ENCODE measurements at places on chromosomes 2 and 18.
A peak's percentile ranks its signal among the peaks of the same experiment; 100 is the strongest.

GRCh38 chr2:219182331-219183150 is 4.5 kb downstream of the RETREG2 start:
- DNase-seq: no peak

DNA sequence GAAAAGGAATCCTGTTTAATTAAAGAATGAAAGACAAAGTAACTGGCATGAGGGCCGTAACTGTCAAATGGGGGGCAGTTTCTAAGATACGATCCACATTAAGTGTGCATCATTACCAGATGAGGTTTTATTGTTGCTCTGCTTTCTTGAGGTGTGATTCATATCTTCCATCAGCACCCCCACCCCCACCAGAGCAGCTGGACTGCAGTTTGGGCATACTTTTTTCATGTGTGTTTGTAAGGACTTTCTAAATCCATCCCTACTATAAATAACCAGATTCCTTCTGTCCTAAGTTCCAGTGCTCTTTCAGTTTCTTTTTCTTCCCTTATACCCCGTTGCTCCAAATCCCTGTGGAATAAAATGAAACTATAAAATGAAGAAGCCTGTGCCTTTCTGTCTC is 142.1 kb downstream of the CDCA7 start:
- DNase-seq: no peak

- DNase-seq: no peak
These were observed 4.0 kb upstream of the SPP2 start for GRCh38 chr2:234046521-234046920.

DNA sequence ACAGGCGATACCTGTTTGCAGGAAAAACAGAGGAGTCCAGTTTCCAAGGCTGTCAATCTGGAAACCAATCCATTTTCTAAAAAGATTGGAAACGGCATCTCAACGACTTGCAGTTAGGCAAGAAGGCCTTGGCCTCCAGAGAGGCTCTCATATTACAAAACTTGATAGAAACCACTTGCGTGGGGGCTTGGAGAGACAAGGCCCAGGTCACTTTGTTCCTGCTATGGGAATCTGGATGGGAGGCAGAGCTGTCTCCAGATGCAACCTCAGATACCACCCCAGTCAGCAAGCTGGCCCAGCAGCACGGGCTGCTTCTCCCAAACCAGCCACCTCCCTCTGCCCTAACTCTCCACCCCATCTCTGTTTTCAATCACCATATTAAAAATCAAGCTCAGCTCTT is 298.8 kb downstream of the TNS1 start:
- DNase-seq: no peak

DNA sequence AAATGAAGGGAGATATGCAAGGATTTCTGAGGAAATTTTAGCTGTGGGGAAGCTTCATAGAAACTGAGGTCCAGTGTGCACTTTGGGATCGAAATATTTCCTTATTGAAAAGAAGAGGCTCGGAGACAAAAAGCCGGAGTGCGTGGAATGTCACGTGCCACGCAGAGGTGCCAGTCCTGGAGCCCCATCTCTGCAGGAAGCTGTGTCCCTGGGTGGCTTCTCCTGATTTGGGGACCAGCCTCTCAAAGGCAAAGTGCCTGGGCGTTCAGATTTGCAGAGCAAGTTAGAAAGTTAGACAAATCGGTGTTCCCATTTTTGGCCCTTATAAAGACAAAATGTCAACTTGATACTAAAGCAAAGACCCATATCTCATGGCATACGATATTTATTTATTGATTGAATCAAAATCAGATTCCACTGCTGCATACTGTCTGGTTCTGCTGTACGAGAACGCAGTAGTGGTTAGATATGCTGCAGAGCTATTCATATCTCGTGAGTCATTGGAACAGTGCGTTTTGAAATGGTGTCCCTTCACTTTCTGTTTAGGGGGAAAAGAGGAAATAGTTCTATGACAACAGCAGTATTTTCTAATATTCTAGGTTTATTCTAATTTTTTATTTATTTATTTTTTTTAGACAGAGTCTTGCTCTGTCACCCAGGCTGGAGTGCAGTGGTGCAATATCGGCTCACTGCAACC is 9.1 kb upstream of the ATG16L1 start:
- DNase-seq: no peak

DNA sequence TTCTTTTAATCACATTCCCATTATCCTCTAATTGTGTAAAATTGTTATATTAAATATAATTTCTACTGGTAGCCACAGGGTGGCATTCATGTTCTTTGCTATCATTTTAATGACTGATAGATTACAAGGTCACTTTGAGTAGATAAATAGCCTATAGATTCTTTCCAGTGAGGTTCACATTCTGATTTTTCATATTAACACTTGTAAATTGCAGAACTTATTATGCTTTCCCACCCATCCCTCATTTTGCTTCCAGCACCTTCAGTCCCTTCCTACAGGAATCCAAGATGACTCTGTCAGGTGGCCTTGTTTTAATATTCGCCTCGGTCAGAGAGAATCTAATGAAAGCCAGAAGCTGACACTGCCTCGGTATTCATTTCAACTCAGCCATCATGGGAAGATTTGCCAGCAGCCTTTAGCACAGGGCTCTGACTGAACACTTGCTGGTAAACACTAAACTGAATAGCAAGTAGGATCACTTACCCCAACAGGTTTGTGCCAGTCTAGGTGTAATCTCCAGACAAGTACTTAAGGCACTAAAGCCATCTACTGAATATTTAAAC is 101.2 kb upstream of the FSHR start:
- DNase-seq: no peak

DNA sequence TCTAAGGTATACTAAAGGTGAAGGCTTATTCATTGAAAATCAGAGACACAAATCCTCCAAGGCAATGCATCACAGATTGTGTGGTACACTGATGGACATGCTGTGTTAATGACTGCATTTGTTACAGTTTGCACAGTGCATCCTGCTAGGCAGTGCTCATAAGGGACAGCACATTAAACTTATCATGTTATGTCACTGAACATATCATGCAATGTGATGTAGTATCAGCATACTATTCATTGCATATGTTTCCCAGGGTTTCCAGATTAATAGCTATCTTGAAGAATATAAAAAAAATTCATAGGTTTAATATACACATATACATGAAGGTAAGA is 225.3 kb downstream of the NCKAP5 start:
- DNase-seq: no peak

- DNase-seq: no peak
These were observed 102.2 kb upstream of the TAF1B start for GRCh38 chr2:9741110-9741509.

GRCh38 chr2:45212953-45213635 is 203.8 kb upstream of the SIX2 start:
- DNase-seq: no peak

GRCh38 chr2:60247471-60247870 is 306.0 kb downstream of the BCL11A start:
- DNase-seq: no peak

DNA sequence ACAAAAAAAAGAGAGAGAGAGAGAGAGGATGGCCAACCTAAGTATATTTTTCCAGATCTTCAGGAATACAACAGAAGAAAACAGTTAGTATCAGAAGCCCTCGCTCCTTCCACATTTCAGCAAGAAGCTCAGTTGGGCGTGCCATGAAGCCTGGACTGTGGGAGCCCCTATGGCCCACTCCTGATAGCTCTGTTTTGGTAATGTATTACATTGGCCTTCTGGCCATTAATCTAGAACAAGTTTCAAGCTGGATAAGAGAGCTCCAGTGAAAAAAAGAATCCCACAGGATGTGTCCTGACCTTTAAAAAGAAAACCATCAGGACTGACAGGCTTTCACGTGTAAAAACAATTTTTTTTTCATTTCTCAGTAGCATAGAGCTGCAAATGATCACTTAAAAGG is 197.9 kb downstream of the ICOS start:
- no peak for DNase-seq

DNA sequence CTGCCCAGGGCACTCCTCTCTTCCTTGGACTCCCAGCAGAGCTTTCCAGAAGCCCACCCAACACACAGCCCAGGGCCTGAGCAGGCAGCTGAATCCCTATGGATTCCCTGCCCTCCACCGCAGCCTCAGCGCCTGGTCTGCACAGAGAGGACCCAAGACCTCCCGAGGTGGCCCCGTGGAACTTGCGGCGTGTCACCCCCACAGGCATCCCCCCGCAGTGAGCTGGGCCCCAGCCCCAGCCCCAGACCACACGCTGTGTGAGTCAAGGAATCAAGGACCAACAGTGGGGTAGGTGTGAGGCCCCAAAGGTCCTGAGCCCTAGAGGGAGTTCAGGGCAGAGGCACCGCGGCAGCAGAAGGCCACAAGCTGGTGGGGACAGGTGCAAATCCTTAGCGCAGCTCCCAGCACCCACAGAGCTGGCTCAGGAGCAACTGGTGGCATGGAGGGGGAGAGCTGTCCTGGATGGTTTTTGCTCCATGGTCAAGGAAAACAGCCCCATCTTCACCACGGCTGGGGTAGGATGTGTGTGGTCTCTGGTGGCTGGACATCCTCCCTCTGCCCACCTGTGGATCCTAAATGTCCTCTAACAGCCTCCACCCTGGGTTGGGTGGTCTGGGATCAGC is 8.5 kb downstream of the HS6ST1 start:
- DNase-seq: no peak

DNA sequence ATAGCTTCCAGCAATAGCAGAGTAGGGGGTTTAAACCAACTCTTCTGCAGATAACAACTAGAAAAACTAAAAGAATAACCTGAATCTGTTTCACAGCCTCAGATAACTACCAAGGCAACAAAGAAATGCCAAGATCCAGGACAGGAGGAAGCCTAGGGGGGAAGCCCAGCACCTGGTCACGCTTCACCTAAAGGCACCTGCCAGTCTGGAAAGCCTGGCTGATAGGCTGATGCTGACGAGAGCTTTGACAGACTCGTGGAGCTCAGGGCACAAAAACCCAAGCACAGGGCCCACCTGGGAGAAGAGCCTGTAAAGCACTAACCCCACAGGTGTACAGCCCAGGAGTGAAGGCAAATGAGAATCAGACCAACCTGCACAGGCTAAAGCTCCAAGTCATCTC is 22.6 kb downstream of the EIPR1 start:
- DNase-seq: no peak

GRCh38 chr2:151971301-151972051 is 127.4 kb downstream of the CACNB4 start:
- no peak for DNase-seq

- DNase-seq: no peak
These were observed 23.9 kb downstream of the MEMO1 start for GRCh38 chr2:31986906-31987305.

DNA sequence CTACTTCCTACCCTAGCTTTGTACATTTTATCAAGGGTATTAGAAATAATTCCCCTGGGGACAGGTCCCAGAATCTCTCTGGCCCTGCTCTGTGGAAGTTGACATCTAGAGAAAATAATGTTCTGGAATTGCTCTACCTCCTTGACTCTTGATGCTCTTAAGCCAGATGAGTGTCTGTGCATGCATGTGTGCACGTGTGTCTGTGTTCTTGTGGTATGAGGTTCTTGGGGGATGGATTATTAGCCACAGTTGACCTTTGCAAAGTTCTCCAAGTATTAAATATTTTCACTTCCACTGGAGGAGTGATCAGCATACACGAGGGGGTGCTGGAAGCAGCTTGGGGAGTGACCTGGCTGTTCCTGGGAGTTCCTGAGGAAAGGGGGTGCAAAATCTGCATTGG is 61.2 kb upstream of the PELI1 start:
- DNase-seq: no peak

DNA sequence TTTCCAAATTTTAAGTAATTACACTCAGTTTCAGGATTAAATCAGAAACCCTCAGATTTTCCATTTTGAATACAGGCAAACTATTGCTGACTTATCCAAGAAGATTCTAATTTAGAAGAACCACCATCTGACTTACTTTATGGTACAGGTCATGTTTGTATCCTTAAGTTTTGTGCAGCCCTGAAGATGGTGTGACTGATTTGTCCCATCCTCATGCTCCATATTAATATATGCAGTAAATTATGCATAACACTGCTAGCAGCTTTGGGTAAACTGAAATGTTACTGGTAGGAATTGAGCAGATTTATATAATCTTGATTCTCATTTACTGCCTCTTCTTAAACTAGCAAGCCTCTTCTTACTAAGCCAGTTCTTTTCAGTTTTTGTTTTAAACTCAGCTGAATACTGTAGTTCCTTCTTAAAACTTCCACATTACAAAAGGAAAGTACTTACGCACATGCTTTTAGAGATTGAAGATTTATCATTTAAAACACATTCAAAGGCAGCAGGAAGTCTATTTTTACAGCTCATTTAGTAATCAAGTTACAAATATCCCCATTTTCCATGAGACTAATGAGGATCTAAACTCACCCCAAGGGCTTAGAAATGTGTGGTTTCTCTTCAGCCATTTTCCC is 25.7 kb downstream of the MEX3C start:
- no peak for DNase-seq

GRCh38 chr18:36527051-36527450 is 229.5 kb downstream of the FHOD3 start:
- DNase-seq: no peak

DNA sequence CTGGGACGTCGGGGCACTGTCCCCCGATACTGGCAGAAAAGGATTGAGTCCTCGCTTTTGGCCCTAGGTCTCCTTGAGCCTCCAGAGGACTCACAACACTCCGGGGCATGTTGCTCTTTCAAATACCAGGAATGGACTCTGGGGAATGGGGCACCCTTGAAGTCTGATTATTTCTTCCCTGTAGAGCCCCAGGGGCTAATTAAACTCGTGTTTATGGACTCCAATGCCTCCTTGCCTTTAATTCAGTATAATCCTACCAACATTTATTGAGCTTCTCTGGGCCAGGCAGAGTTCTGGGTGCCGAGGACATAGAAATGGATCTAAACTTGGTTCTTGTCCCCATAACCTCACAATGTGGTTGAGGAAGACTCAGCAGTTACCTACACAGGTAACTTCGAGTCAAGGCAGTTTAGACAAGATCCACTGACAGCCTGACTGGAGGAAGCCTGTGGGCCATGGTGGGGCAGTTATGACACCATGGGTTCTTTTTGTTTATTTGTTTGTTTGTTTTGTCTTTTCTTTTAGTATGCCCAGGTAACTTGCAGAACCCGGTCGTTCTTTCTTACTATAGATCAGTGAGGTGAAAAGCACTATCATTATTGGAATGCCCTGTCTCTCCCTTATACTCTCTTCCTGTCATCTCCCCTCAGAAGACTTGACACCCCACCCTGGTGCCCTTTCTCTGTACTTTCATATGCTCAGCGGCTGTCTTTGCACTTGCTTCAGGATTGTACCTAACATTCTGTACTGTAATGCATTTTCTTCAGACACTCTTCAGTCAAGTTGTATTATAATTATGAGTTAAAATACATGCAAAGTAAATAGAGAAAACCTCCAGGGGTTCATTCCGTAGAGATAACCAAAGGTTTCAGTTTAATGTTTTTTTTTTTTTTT is 3.2 kb downstream of the CFLAR start:
- DNase-seq: no peak

- DNase-seq: no peak
These were observed 44.9 kb downstream of the PSMG2 start for GRCh38 chr18:12747530-12748315.

- DNase-seq: peak; percentile 24
These were observed 916 bp downstream of the TNFRSF11A start for GRCh38 chr18:62325806-62326645.

DNA sequence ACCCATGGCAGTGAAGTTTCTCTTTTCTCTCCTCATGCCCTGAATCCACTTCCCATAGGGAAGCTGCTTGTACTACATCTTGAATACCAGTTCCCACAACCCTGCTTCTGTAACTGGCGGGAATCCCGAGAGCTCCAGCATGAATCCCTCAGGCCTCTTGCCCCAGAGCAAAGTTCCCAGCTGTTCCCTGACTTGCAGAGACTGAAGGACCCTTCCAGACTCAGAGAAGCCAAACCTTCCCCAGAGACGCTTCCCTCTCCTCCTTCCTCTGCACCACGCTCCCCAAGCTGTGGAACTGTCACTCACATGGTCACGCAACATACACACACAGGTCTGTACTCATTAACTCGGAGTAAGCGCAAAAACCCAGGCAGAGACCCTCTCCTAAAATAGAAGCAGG is 26.4 kb downstream of the TRAPPC12 start:
- no peak for DNase-seq

All from GM12892 (cell line).